ENCODE measurements at places on chromosomes 7 and 10.

DNA sequence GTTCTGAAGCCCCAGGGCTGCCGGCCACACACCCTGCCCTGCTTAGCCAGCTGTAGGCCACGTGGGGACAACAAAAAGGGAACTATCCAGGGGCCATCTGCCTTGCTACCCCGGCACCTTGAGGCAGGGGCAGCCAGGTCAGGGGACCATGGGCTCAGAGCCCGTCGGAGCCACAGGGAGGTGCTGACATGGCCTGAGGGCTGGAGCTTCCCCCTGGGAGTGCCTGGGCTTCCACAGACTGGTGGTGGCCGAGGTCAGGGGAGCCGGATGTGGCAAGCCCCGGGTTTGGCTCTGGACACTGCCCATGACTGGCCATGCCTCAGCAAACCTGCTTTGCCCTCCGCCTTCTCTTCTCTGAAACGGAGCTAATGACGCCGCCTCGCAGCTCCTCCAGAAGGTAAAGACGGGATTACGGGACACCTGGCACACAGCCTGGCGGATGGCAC is 178.5 kb downstream of the EBF3 start:
- DNase-seq, result no peak

- peak; percentile 74 for DNase-seq
These were observed 16.6 kb downstream of the ZNF862 start for GRCh38 chr7:149854611-149855360.

DNA sequence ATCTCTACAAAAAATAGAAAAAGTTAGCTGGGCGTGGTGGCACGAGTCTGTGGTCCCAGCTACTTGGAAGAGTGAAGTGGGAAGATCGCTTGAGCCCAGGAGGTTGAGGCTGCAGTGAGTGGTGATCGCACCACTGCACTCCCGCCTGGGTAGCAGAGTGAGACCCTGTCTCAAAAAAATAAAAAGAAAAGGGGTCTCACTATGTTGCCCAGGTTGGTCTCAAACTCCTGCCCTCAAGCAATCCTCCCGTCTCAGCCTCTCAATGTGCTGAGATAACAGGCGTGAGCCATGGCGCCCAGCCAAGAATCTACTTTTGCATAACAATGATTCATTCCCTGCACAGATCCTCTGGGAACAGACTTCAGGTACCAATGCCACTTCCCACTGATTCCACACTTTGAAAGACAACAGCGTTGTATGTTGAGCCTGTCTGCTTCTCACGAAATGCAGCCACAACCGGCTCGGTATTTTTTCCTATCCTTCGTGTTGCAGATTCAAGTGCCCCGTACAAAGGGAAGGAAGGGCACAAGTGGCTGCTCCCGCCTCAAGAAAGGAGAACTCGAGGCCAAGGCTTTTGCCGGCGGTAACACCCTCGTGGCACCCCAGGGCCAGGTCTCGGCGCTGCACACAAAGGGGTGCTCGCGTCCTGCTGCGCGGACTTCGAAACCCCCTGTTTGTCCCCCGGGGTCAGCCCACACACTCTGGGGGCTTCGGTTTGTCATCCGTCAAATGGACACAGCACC is 745 bp downstream of the DAGLB start:
- DNase-seq, result peak; percentile 80

DNA sequence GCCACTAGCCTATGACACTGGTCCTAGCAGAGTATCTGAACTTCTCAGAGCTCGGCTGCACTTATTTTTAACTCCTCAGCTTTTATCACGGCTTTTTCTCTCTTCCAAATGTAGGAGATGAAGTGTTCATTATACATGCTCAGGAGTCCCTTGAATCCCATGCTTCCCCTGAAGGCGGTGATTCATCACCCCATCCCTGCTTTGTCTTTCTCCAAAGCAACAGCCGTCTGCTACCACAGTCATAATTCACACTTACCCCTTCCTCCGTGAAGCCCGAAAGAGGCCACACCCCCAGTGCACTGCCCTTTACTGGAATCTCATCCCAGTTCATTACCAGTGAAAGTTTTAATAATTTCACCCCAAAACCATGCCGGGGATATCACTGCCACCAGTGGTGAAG is 301.5 kb upstream of the SHH start:
- DNase-seq, result no peak

DNA sequence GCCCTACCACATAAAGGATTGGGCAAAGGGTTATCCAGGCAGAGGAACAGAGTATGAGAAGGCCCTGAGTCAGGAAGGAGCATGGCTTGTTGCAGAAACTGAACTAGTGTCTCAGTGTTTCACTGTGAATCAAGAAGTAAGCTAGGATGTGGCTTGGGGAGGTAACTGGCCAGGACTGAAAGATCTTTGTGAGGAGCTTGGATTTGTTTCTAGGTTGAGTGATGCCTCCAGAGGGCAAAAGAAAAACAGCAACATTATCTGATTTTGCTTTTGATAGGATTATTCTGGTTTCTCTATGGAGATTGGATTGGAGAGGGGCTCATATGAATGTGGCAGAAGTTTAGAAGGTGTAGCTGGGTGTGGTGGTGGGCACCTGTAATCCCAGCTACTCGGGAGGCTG is 137.9 kb upstream of the HDAC9 start:
- DNase-seq, result no peak

GRCh38 chr7:102208826-102209225 is 77.8 kb upstream of the SH2B2 start:
- no peak for DNase-seq

GRCh38 chr7:82562716-82563404 is 119.3 kb upstream of the CACNA2D1 start:
- no peak for DNase-seq

GRCh38 chr10:78263521-78263988 is 229.9 kb downstream of the RPS24 start:
- DNase-seq, result peak; percentile 20

GRCh38 chr10:89554433-89554832 is 19.0 kb upstream of the SLC16A12 start:
- DNase-seq, result no peak

DNA sequence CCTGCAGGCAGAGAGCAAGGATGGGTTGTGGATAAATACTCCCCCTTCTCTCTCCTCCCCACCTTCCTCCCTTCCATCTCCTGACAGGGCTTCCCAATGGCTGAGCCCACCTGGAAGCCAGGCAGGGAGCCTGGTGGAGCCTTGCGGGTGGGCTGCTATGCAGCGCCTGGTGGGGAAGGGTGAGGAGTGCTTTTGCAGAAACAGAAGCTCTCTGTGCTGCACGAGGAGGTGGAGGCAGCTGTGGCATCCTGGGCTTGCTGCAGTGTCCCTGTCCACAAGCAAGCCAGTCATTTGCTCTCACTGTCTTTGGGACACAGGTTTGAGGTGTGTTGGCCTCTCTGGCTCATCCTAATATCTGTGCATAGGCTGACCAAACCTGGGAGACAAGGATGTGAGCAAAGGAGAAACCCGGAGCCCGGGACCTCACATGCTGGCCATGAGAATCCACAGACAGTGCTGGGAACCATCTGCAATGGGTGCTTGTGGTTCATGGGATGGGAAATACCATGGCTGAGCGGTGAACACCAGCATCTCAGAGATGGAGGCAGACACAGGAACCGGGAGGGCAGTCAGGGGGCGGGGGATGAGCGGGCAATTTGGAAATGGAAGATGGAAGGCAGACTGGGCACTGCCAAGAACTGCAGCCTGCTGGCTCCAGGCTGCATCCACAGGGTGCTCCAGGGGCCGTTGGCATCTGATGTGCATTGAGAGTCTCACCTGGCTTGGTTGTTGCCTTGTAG is 364.2 kb downstream of the GLRX3 start:
- no peak for DNase-seq

DNA sequence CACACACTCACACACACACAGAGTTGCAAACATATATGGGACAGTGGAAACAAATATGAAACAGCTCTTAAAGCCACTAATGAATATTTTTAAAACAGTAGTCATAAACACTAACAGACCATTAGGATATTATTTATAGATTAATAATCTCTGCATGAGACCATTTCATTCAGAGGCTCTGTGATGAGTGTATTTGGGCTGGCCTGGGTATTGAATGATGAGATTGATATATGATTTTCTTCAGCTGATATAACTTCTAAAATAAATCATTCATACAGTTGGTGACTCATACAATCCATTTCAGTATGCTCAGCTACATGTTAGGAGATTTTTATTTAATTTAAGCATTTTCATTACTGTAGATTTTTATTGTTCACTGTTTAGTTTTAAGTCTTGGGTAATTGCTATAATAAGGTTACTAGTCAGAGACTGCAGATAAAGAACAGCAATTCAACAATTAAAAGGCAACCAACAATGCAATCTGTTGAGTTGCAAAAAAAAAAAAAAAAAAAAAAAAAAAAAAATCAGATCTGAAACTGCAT is 25.2 kb upstream of the AGK start:
- DNase-seq, result no peak
